ENCODE measurements at places on chromosomes 1 and 21. TPM values are rescaled to one million over a fixed set of nuclear protein-coding genes. Genes with fewer than 3 reads are reported as not detected.

HRNR gene
- total RNA-seq: not detected

ETV3L gene
- not detected for total RNA-seq

ZNF695 gene
- 25.2 TPM for total RNA-seq

HCRTR1 gene
- total RNA-seq: not detected

LRRC38 gene
- not detected for total RNA-seq

PDC gene
- total RNA-seq: not detected

TNFRSF25 gene
- total RNA-seq: 15.0 TPM

GJB5 gene
- total RNA-seq: not detected

IFNAR1 gene
- 20.4 TPM for total RNA-seq

PYHIN1 gene
- not detected for total RNA-seq

BSND gene
- not detected for total RNA-seq

SPRR3 gene
- total RNA-seq: 1.0 TPM
